ENCODE measurements at places on chromosomes 13 and 19.

GRCh38 chr19:36838784-36839324, 667 bp upstream of the ZNF790 start:
- no peak for DNase-seq

- DNase-seq = peak; percentile 43
Measured at GRCh38 chr13:33017323-33017929, 1.2 kb downstream of the KL start.

DNA sequence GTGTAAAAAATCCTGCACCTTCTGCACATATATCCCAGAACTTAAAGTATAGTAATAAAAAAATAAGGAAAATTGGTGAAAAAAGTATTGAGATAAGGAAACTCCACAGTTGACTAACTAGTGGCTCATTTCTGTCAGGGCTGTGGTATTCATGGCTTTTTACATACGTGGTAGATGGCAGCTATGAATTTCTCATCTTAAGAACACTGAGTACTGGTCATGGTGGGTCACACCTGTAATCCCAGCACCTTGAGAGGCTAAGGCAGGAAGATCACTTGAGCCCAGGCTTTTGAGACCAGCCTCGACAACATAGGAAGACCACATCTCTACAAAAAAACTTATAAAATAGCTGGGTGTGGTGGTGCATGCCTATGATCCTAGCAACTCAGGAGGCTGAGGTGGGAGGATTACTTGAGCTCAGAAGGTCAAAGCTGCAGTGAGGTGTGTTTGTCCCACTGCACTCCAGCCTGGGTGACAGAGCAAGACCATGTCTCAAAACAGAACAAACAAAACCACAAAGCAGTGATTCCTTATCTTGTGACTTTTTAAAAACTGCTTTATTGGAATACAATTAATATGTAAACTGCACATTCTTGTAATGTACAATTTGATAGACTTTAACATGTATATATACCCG, 16.8 kb downstream of the SLAIN1 start:
- no peak for DNase-seq

DNA sequence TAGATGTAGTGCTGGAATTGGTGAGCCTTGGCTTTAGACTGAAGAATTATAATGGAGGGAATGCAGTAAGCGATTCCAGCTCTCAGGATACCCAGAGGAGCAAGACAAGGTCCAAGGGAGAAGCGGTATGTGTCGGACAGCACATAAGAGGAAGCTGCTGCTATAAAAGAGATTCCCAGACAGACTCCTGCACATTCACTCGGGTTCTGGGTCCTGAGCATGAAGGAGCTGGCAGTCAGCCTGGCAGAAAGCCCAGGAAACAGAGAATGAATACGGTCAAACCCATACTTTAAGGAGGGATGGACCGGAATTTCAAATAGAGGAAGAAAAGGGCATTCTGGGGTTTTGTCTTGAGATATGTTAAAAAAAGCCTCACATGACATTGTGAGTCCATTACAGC, 308.3 kb downstream of the DNAJC15 start:
- no peak for DNase-seq

DNA sequence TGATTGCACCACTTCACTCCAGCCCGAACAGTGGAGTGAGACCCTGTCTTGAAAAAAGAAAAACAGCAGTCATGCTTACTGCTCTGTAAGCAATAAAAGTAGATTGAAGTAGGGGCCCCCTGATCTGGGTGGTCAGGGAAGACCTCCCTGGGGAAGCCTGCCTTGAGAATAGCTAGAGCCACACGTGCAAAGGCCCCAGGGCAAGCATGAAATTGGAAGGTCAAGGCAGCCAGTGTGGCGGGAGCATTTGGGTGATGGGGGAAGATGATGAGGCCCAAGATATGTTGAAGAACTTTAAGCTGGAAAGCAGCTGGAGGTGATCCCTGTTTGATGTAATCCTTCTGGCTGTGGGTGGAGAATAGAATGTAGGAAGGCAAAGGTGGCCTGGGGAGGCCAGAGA, 104.4 kb downstream of the SIPA1L3 start:
- no peak for DNase-seq

DNA sequence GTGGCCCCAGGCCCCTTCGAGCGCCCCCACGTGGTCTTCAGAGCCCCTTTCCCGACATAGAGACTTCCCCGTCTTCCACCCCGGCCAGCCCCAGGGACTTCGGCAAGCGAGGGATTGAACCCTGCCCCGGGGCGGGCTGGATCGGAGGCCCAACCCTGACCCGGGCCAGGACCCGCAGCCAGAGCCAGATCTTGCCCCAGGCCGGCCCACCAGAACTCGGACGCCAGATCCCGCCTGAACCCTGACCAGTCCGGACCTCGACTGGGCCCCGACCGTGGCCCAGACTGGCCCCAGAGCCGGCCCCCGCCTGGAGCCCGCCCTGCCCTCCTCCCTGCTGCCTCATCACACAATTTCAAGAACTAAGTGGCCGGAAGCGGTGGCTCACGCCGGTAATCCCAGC, 253 bp upstream of the TPTE2 start:
- DNase-seq = no peak

DNA sequence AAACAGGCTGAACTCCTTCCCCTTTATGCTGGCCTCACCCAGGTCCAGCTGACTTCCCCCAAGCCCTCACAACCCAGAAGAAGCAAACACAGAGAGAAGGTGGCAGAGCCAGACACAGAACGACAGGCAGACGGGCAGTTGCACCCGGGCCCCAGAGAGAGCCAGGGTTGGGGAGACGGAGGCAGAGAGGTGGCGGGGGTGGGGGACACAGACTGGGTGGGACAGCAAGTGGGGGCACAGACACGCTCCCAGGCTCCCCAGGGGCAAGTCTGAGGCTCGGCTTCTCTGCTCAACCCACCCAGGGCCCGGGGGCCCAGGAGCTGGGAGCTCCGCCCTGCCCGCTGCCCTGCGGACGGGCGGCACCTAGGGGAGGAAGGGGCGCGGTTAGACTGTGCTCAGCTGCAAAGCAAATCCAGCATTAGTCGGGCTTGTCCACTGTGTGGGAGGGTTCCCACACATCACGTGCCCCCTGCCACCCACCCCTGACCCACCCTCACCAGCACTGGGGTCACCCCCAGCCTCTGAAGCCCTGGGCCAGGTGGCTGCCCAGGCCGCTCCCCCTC, 31.3 kb upstream of the ASF1B start:
- peak; percentile 38 for DNase-seq

GRCh38 chr13:60811581-60811980, 414.6 kb downstream of the TDRD3 start:
- DNase-seq = no peak

DNA sequence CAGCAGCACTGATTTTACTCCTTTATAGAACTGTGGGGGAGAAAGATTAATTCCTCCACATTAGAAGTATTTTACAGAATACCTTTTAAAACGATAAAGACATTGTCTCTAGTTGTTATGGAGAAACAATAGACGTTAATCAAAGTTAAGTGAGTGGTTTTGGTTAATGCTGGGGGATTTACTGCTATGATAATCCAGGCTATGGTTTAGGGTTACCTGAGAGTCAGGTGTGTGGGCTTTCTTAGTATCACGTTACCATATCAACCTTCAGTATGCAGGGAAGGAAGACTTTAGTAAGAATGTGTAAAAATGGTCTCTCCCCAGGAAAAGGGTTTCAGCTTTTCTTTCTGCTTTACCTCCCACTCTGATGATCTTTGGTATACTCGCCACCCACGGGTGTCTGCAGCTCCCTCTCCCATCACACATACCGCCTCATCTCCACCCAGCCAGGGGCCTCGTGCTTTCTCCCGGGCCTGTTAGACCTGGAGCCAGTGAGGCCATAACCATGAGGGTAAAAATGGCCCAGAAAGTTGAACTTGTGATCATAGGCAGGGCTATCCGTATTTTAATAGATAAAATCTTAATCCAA, 45.6 kb upstream of the WDFY2 start:
- DNase-seq = no peak

GRCh38 chr19:7682175-7682855, 1.7 kb downstream of the TRAPPC5 start:
- DNase-seq = no peak

DNA sequence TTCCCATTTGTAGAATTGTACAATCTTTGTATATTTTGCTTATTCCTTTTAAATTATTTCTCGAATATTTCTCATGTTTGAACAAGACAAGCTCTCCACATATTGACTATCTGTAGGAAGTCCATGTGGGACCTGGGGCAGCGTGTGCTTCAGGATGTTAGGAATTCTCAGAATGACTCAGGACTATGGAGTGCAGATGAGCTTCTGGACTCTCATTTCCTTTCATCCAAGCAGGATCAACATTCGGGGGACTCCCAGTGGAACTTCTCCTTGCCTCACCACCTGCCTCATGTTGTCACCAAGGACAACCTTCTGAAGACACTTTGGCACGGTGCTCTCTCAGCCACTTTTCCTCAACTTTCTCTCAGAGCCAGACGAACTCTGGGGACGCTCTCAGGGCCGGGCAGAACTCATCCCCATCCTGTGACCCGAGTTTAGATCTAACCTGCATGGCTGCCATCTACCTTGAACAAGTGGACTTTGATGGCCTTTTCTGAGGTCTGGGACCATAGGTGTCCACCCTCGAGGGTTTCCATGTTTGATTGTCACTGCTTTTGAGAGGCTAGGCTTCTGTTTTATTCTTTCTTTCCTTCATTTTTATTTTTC, 441.7 kb downstream of the IRS2 start:
- DNase-seq = no peak

GRCh38 chr13:66530686-66531085, 699.5 kb downstream of the PCDH9 start:
- no peak for DNase-seq

- no peak for DNase-seq
Measured at GRCh38 chr13:109746364-109746763, 40.0 kb downstream of the IRS2 start.

DNA sequence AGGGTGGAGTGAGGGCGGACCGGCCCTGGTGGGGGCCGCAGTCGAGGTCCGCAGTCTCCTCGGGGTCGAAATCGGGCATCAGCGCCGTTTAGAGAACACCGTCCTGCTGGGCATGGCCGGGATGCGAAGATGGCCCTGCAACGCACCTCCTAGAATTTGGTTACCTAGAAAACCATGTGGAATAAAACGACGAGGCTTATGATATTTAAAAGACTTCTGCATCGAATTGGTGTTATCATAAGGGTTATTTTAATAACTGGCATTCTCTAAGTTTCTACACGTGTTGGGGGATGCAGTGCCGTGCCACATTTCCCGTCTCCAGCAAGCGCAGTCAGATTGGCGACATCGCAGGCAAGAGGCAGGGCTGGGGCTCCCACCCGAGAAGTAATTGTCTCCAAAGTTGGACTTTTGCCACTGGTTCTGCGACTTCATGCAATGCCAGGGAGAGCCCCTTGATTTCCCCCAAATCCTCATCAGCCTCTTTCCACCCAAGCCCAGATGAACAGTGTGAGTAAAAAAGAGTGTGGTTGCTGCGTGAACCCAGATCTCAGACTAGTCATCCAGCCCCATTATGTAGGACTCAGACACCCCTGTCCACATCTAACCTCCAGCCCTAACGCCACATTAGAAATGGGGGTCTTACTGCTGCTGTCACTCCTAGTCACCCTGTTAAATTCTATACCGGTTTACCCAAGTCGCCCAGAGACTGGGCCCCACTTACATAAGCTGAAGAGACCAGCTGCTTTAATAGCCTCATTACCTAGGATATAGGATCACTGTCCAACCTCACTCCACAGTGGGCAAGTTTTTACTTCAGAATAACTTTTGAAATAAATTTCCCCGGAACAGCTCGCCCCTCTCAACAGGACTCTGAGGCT, 571 bp upstream of the DHRS12 start:
- DNase-seq = peak; percentile 68
